Motor neuron (in vitro differentiated cells): ENCODE measurements at places on chromosomes 16 and 17. TPM values are rescaled to one million over a fixed set of nuclear protein-coding genes. Genes with fewer than 3 reads are reported as not detected.

Gene C16orf92
- total RNA-seq = 0.90 and 1.2 TPM in 2 replicates

- ATAC-seq = no peak
Measured at GRCh38 chr16:55263271-55264250, 60.4 kb upstream of the IRX6 start.

- ATAC-seq = no peak
Measured at GRCh38 chr17:68559316-68559715, 41.9 kb downstream of the FAM20A start.

Gene FNDC8
- total RNA-seq = not detected in 2 replicates

Gene BEAN1
- 3.5 and 4.0 TPM in 2 replicates for total RNA-seq

GRCh38 chr16:28196387-28196987, 15.3 kb downstream of the XPO6 start:
- ATAC-seq = no peak

- ATAC-seq = no peak
Measured at GRCh38 chr17:78495634-78496033, 81.6 kb downstream of the DNAH17 start.

DNA sequence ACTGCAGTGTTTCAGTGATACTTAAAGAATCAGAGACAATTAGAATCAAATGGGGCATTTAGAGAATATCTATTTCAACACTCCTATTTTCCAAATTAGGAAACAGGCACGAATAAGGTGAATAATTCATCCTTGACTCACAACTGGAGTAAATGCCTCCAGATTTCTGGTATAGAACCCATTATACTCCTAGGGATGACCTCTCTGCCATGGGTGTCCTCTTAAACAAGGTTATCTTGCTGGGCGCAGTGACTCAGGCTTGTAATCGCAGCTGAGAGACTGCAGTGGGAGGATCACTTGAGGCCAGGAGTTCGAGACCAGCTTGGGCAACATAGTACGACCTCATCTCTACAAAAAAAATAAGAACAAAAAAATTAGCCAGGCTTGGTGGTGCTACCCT, 139.8 kb upstream of the ELAC2 start:
- ATAC-seq = no peak

- ATAC-seq = no peak
Measured at GRCh38 chr16:87881324-87882200, 12.3 kb upstream of the SLC7A5 start.

Gene ZSCAN10
- total RNA-seq = 0.59 and 1.0 TPM in 2 replicates

Gene C16orf89
- total RNA-seq = 2.0 and 2.1 TPM in 2 replicates

- ATAC-seq = peak; percentile 34
Measured at GRCh38 chr16:50458667-50459495, 89.3 kb upstream of the NKD1 start.

Gene PRAC1
- total RNA-seq = not detected in 2 replicates

DNA sequence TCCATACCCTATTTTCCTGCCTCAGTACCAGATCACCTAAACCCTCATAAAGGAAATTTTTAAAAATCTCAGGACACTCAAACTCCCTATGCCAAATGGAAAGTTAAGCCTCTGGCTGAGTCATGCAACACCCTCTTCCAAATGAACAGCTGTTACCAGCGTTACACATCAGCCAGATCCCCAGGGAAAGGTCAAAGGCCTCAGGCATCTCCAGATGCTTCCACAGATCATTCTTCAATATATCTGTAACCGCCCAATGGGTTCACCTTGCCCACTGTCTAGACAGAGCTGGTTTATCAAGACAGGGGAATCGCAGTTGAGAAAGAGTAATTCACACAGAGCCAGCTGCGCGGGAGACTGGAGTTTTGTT, 29.1 kb upstream of the SHCBP1 start:
- peak; percentile 39 for ATAC-seq

- ATAC-seq = peak; percentile 85
Measured at GRCh38 chr16:22321340-22322001, 24.3 kb downstream of the POLR3E start.

Gene RCVRN
- total RNA-seq = 0.31 and 0.32 TPM in 2 replicates

- no peak for ATAC-seq
Measured at GRCh38 chr16:57687363-57687929, 7.2 kb upstream of the DRC7 start.

- ATAC-seq = peak; percentile 77
Measured at GRCh38 chr17:33725675-33726271, 432.7 kb upstream of the ASIC2 start.

DNA sequence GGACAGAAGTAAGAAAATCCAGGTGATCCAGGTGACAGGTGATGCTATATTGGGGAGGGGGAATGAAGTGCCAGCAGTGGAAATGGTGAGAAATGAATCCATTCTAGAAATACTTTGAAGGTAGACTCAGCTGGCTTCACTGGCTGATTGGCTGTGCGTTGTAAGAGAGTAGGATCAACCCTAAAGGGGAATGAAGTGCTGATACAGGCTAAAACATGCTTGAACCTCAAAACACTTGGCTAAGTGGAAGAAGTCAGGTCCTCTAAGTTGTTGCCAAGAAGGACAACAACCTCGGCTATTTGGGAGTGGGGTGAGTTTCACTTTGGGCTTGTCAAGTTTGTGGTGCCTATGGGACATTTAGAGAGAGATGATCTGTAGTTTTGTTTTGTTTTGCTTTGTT, 24.1 kb upstream of the SCNN1B start:
- ATAC-seq = no peak

DNA sequence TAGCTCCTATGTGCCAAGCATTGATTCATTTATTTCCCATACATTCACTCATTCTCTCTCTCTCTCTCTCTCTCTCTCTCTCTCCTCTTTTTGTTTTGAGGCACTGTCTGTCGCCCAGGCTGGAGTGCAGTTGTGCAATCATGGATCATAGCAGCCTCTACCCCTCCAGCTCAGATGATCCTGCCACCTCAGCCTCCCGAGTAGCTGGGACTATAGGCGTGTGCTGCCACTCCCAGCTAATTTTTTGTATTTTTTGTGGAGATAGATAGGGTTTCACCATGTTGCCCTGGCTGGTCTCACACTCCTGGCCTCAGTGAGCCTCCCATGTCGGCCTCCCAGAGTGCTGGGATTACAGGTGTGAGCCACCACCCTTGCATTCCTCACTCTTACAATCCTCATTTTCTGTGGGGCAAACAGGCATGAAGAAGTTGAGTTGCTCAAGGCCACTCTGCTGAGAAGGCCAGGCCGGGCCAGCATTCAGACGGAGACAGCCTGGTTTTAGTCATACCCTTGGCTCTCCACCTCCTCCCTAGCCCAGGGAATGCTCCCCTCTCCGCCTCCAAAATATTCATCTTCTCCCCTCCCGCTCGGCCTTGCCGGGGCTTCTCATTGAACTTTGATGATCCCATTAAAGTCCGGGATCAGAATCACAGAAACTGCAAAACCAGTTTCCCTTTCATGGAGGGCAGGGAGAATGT, 765 bp upstream of the PRM2 start:
- ATAC-seq = no peak

Gene CTRL
- 2.3 and 3.9 TPM in 2 replicates for total RNA-seq

- ATAC-seq = no peak
Measured at GRCh38 chr16:4070936-4071335, 45.3 kb downstream of the ADCY9 start.
